ENCODE measurements at places on chromosomes 1 and 21.
A peak's percentile ranks its signal among the peaks of the same experiment; 100 is the strongest.

GRCh38 chr21:28602546-28602945 is 390.1 kb downstream of the LTN1 start:
- no peak for DNase-seq

DNA sequence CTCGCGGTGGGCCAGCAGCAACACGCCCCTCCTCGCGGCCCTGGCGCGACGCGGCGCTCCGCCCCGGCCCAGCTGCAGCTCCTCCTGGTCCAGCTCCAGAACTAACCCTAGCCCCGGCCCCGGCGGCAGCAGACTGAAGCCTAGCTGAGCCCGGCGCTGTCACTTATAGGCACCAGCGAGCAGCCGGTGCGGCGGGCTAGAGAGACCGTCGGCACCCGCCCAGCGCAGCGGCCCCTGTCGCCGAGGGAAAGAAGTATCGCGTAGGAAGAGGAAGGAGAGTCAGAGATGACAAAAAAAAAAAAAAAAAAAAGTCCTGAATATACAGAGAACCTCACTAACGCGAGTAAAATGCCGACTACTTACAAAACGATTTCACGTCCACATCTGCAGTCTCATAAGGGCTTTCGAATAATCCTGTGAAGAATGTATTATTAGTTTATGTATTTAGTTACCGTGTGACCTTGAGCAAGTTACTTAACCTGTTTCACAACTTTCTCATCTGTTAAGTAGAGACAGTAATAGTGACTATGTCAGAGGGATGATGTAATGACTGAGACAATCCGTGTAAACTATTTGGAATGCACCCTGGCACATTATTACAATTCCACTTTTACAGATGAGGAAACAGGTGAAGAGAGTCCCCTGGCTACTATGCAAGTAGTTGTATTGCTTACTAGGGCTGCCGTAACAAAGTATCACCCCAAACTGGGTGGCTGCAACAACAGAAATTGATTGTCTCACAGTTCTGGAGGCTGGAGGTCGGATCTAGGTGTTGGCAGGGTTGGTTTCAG is at the start of gene SLC9A1:
SLC9A1 (minus strand) TSS at position 135 of the 791 bp plus-strand sequence. CDS start 791 bp downstream, outside the sequence.
- DNase-seq, result peak; percentile 73

GRCh38 chr1:170592591-170593111 is 60.7 kb downstream of the GORAB start:
- DNase-seq, result no peak

DNA sequence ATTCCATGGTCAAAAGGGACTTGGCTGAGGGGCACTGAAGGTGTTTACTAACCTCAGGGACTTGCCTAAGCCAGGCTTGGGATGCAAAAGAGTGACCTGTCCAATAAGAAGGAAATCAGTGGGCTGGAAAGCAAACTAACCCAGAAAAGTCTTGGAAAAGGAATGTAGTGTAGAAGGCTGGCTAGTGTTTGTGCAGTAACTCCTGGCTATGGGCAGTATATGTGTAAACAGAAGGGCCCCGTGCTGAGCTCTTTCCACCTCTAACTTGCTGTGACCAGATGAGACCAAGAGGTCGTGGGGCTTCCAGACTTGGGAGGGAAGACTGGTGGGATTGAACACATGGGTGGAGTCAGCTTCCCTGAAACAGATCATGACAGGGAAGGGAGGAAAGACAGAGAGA is 4.1 kb downstream of the MINDY1 start:
- no peak for DNase-seq

GRCh38 chr1:15947382-15948090 is 28.4 kb downstream of the ZBTB17 start:
- DNase-seq, result no peak

DNA sequence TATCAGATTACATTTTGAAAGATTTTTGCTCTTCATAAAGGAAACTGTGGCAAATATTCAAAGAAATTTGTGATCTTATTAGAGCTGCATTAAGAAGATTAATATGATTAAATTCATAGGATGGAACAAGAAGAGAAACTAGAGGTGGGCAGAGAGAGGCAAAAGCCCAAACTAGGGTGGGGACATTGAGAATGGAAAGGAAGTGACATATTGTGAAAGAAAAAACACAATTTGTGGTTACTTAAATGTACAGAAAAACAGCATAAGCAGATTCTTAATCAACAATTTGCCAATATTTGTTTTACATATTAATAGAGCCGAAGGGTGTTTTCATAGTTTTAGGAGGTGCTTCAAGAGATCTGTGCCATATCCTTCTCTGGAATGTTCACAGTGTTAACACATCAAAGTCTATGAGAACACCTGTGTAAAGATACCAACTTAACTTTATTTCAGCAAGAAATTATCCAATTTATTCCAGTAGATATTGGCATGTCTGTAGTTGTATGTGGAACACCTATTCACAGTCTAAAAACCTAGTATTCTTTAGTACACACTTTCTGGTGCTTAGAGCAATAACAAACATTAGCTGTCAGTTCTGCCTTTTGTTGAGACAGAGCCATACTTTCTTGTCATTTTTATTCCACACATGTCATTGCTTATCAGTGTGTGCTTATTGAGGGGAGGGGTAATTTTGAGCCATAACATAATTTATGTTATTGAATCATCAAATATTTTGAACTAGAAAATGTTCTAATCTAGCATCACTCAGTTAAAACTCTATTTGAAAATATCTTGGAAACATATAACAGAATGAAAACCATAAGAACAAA is 401.5 kb downstream of the PTPRC start:
- no peak for DNase-seq

DNA sequence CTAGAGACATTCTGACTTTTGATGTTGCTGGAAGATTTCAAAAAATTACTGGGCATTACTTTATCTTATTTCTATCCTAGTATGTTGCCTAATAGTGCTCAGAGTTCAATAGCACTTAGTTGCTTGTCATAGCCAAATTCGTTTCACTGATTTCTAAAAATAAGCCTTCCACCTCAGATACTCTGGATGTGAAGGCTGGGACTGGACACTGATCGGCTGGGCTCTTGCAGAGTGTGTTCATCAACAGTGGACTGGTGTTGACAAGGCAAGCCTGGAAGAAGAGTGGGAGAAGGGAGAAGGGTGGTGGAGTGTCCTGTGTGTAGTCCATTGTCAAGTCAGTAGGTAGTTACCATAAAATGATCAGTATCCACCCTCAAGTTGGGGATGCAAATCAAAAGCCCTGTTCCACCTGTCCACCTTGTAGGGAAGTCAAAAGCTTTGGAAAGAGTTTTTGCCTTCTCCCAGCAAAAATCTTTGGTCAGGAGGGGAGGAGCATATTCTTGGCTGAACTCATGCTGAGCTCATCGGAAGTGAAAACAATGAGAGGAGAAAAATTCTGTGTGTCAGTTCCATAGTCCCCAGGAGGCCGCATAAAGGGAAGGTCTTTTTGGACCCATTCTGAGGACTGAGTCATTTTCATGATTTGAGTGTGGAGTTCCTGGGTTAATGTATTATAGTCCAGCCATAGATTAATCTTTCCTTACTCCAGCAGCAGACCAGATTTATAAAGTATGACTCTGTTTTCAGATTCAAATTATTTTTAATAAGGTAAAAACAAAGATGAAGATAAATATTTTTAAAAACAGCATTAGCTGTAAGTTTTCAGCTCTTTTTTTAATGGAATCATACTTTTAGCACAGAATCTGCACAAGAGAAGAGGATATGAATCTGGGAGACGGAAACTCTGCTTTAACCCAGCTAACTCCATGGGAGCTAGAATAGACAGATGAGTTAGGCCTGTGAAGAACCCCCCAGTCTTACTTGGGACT is 99.5 kb upstream of the BMP8A start:
- DNase-seq, result no peak

Measured in H1 (cell line).